ENCODE measurements at places on chromosomes 16 and 17. TPM values are rescaled to one million over a fixed set of nuclear protein-coding genes. Genes with fewer than 3 reads are reported as not detected.

The GAS2L2 gene
- 0.13 TPM for polyA plus RNA-seq

The EME2 gene
- polyA plus RNA-seq: 5.4 TPM

The KRT13 gene
- polyA plus RNA-seq: 0.40 TPM

The LRRC75A gene
- 5.4 TPM for polyA plus RNA-seq

- DNase-seq: no peak
Measured at GRCh38 chr16:180101-180675, at the start of gene HBQ1. Gene HBQ1 (plus strand): TSS chr16:180459. CDS start chr16:180487, 28 bp downstream.

DNA sequence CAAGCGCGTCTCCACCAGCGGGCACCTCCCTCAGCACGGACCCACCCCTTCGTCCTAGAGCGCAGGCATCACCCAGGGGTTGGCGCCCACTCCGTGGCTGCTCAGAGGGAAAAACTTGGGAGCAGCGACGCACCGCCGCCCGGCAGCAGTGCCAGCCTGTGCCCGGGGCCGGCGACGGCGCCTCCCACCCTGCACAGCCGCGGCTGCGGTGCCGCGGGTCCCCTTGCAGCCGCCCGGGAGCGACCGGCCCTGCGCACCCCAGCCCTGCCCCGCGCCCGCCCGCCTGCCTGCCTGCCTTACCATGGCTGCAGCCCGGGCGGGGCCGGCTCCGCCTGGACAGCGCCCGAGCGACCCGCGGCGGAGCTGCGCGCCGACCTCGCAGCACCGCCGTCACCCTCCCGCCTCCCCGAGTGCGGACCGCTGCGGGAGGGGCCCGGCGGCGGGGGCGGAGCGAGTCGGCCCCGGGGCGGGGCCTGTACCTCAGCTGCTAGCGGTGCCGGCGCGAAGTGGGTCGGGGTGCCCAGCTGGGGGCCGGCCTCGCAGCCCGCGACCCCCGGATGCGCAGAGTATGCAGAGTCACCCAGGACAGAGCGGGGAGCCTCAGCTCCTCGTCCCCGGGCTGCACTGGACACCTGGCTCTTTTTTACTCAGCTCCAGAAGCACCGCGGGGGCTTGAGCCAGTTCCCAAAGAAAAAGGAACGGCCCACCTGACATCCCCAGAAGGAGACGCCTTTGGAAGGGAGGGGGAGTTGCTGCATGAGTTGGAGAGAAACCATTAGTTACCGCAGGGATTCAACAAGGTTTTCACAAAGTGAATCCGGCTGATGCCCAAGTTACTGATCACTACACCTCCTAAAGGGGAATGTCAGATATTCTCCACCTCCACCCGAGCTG is 17.5 kb upstream of the MTMR4 start:
- DNase-seq: no peak

- DNase-seq: no peak
Measured at GRCh38 chr16:59740858-59741257, 1006.7 kb upstream of the GOT2 start.

DNA sequence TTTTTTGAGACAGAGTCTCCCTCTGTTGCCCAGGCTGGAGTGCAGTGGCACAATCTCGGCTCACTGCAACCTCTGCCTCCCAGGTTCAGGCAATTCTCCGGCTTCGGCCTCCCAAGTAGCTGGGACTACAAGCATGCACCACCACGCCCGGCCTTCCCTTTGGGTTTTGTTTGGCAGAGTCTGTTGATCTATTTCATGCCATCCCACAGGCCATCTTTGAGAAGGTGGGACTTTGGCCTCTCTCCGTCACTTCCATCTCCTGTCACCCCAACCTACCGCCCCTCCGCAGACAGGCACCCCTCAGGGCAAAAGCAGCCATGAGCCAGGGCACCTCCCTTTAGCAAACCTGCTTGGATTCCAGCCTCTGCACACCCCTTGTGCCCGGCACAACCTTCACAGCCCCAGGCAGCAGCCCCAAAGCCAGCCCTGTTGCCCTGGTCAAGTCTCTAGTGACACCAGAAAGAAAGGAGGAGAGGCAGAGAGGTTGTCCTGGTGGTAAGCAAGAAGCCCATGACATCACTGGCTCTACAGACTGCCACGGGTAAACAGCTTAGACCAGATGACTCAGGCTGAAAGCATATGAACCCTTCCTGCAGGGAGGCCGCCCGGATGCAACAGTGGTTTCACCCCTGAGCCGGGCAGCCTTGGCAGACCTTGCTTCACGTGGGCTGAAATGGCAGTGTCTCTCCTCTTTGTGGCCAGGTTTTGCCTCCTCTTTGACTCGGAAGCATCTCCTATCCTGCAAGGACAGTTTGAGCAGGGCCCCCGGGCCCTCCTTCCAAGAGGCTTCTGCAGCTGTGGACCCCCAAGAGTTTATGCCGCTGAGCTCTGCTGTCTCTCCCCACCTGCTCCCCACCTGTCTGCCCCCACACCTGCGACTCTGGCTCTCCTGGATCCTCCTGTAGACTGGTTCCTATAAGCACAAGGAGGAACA is 8.1 kb upstream of the TIMP2 start:
- no peak for DNase-seq

DNA sequence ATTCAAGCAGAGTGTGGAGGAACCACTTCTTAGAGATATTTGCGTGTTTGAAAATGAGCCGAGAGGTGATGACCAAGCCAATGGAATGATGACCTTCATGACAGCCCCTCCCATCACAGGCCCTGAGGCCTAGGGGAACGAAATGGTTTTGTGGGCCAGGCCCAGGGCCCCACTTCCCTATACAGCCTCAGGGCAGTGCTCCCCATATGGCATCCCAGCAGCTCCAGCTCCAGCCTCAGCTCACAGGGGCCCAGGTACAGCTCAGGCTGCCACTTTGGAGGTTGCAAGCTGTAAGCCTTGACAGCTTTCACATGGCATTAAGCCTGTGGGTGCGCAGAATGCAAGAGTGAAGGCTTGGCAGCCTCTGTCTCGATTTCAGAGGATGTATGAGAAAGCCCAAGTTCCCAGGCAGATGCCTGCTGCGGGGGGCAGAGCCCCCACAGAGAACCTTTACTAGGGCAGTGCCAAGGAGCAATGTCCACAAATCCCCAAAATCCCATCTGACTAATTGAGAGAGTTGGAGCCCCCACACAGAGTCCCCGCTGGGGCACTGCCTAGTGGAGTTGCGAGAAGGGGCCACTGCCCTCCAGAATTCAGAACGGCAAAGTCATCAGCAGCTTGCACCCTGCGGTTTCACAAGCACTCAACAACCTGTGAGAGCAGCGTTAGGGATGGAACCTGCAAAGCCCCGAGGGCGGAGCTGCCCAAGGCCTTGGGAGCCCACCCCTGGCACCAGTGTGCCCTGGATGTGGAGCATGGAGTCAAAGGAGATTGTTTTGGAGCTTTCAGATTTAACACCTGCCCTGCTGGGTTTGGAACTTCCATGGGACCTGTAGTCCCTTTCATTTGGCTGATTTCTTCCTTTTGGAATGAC is 21.2 kb downstream of the CHMP6 start:
- DNase-seq: no peak

DNA sequence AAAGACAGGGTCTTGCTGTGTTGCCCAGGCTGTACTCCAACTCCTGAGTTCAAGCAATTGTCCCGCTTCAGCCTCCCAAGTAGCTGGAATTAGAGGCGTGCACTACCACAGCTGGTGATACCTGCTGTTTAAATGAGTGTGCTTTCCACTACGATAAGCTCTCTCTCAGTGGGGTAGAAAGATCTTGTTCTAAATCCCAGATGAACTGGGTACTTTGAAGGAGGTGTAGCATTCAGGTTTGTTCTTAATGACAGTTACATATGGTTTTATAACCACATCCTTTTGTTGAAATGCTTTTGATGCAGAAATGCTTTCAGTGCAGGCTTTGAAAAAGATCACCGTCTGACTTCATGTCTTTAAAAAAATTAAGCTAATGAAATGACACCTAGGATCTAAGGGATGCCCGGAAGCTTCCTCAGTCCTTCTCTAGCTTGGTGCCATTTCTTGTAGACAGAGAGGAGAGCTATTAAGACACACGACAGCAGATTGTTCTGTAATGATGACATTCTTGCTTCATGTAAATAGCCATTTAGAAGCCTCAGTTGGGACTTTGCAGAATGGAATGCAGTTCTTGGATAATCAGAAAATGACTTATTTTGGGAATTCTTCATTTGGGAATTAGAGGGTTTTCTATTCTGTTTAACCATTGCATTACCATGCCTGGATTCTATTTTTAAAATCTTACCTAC is 19.5 kb downstream of the PMM2 start:
- DNase-seq: no peak

GRCh38 chr16:26051063-26051462 is 359.3 kb downstream of the HS3ST4 start:
- no peak for DNase-seq

- DNase-seq: no peak
Measured at GRCh38 chr16:52450916-52451315, 96.0 kb downstream of the TOX3 start.

- no peak for DNase-seq
Measured at GRCh38 chr17:79607940-79608623, 2.8 kb downstream of the RBFOX3 start.

- no peak for DNase-seq
Measured at GRCh38 chr17:43952351-43952723, 1.4 kb downstream of the PYY start.

- DNase-seq: no peak
Measured at GRCh38 chr16:89847051-89847939, 19.0 kb downstream of the SPIRE2 start.

- no peak for DNase-seq
Measured at GRCh38 chr16:81143921-81144471, 47.8 kb upstream of the GCSH start.

GRCh38 chr16:88282564-88283395 is 100.0 kb upstream of the ZNF469 start:
- DNase-seq: no peak

DNA sequence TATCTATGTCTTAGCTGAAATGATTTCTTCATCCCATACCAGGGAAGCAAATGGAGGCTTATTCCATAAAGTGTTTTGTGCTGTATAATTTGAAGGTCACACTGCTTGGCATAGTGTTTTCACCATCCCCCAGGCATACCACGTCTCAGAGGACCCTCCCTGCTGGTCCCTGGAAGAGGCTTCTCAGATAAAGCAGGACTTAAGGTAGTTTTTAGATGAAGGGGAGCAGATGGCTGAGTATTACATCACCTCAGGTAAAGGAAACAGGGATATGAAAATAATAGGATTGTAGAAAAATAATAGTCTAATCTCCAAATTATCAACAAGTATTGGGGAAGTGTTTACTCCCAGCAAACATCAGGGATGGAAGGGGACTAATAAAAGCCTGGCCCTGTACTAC is 7.3 kb upstream of the SMG1 start:
- no peak for DNase-seq
